ENCODE measurements at places on chromosomes 5 and 9. TPM values are rescaled to one million over a fixed set of nuclear protein-coding genes. Genes with fewer than 3 reads are reported as not detected.

SH2D3C gene
- total RNA-seq = 0.06 TPM

ZNF618 gene
- 12.5 TPM for total RNA-seq

CNTFR gene
- 0.15 TPM for total RNA-seq

NR2F1-AS1 gene
- 2.6 TPM for total RNA-seq

ST8SIA4 gene
- 0.45 TPM for total RNA-seq

TIMD4 gene
- 0.60 TPM for total RNA-seq

SLC36A2 gene
- total RNA-seq = not detected

CCNI2 gene
- total RNA-seq = 0.07 TPM

PCSK1 gene
- total RNA-seq = 0.16 TPM

OR1Q1 gene
- 0.16 TPM for total RNA-seq

SLC45A2 gene
- total RNA-seq = not detected

SNX24 gene
- total RNA-seq = 23.6 TPM

DMRT3 gene
- not detected for total RNA-seq

SLC1A3 gene
- 0.08 TPM for total RNA-seq

BASP1 gene
- 226 TPM for total RNA-seq

RASA1 gene
- 25.8 TPM for total RNA-seq

OLFML2A gene
- 34.4 TPM for total RNA-seq

HMMR gene
- 24.2 TPM for total RNA-seq

LHX2 gene
- 3.5 TPM for total RNA-seq

PCDHB2 gene
- total RNA-seq = 3.4 TPM

PCDHA4 gene
- 1.8 TPM for total RNA-seq

RGS7BP gene
- not detected for total RNA-seq

LEAP2 gene
- total RNA-seq = 0.52 TPM

CIZ1 gene
- 99.6 TPM for total RNA-seq

ENG gene
- total RNA-seq = 0.07 TPM

Measured in A549 treated with dexamethasone at 1 μM for 4 hours (cell line).